ENCODE measurements at places on chromosomes 6 and 20. TPM values are rescaled to one million over a fixed set of nuclear protein-coding genes. Genes with fewer than 3 reads are reported as not detected.

Gene CALHM6
- total RNA-seq = not detected

Gene HDGFL1
- total RNA-seq = not detected

Gene EPPIN
- total RNA-seq = not detected

Gene FILIP1
- total RNA-seq = 2.2 TPM

Gene NDUFAF4
- total RNA-seq = 25.0 TPM

Gene GABRR1
- not detected for total RNA-seq

Gene NOL4L
- 30.4 TPM for total RNA-seq

Gene SLC2A10
- total RNA-seq = 5.6 TPM

Gene FAM217A
- total RNA-seq = not detected

Gene CAP2
- total RNA-seq = 43.2 TPM

Gene EPHA7
- 82.6 TPM for total RNA-seq

Gene CDH26
- 2.2 TPM for total RNA-seq

Gene DDO
- total RNA-seq = not detected

Gene CGAS
- 1.6 TPM for total RNA-seq

Gene ZBTB2
- 10.3 TPM for total RNA-seq

Gene FOXC1
- total RNA-seq = 2.2 TPM

Gene RAMACL
- 11.9 TPM for total RNA-seq

Gene SPATA25
- total RNA-seq = 4.4 TPM
